DMS153 (cell line): ENCODE measurements at places on chromosomes 7 and 10.

GRCh38 chr7:14085901-14086300 lies 96.4 kb upstream of the ETV1 start:
- DNase-seq: no peak

- no peak for DNase-seq
Measured at GRCh38 chr7:90536449-90536848, 59.7 kb upstream of the CDK14 start.

DNA sequence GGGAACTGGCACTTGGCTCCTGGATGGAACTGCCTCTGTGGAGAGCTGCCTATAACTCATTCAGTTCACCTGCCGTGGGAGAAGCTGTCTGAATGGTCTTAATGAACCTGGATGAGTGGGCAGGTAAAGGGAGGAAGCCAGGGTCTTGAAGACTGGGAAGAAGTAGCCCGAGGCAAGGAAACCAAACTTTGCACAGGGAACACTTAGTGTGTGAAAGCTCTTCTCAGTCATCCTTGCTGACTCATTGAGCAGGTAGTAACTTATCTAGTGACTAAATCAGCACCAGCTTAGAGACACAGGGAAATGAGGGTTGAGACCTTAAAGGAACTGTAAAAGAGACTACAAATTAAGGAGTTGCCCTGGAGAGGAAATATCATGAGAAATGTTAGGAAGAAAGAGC lies 9.9 kb downstream of the LRRC4 start:
- DNase-seq: no peak

- DNase-seq: no peak
Measured at GRCh38 chr10:8044331-8044907, 10.1 kb upstream of the GATA3 start.

GRCh38 chr7:151607464-151607867 lies 87.8 kb upstream of the RHEB start:
- no peak for DNase-seq

GRCh38 chr7:40599836-40600235 lies 465.0 kb downstream of the SUGCT start:
- no peak for DNase-seq

GRCh38 chr7:46979439-46979838 lies 602.5 kb downstream of the TNS3 start:
- no peak for DNase-seq

GRCh38 chr7:131327049-131327625 lies 539 bp upstream of the MKLN1 start:
- DNase-seq: no peak

DNA sequence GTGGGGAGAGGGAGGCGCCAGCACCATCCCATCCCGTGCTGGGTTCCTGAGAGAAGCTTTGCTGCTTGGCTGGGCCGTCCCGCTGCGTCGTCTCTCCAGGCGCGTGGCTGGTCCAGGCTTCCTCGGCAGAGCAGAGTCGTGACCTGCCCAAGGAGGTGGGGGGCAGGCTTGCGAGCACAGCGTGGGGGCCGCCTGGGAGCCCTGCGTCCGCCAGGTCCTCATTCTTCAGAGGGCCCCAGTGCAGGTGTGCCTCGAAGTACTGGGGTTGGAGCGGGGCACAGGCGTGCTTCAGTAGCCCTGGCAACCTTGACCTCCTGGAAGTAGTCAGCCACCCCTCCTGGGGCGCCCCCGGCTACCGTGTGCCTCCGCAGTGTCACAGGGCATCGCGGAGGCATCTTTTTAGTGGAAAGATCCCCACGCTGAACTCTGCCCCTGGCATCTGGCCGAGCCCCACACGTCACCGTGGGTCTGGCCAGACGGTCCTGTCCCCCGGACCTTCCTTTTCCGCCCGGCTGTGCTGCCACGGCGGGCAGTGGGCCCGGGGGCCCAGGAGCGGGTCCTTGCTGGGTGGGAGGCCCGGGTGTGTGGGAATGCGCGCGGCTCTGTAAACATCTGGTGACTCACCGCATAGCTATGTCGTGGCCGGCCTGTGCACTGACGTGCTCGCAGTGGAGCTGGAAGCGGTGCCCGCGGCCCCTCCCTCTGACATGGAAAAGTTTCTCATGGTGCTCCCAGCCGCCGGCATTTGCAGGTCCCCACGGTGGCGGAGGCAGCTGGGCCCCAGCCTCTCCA lies 6.4 kb downstream of the MAFK start:
- no peak for DNase-seq

GRCh38 chr7:18702071-18702829 lies 206.7 kb downstream of the HDAC9 start:
- DNase-seq: no peak

DNA sequence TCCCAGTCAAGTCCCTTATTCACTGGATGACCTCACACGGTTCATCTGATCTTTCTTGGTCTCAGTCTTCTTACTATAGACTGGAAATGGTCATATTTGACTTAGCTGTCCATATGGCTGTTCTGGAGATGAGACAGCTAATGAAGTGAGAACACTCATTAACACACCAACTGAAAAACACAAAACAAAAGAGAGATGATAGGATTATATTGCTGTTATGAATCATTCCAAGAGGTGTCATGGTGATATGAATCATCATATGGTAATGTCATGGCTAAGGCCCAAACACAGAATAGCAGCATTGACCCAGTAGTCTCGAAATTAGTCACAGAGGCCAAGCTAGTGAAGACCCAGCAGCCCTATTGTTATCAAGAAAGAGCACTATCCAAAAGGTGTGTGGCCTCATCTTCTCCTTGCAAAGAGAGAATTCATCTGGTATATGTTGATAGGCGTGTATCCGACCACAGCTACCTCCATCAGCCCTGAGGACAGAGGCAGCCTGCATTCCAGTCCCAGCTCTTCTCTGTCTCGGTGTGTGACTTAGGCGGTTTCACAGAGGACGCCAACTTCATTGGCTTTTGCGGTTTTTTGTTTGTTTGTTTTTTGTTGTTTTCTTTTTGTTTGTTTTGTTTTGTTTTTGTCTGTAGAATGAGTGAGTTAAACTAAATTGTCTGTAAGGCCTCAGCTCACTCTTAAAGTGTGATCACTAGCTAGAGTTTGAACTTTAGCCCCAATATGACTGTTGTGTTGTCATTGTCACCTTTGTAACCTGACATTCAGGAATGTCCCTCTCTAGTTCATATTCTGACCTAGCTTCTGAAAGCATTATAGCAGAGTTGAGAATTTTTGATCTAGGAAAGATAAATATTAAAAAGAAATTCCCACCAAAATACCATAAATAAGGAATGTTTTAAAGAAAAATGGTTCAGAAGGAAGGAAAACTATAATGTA lies 97.4 kb upstream of the PDCD4 start:
- no peak for DNase-seq

GRCh38 chr10:133401981-133402725 lies 8.2 kb downstream of the MTG1 start:
- DNase-seq: no peak

- no peak for DNase-seq
Measured at GRCh38 chr10:104273286-104273685, 4.3 kb downstream of the GSTO2 start.

- DNase-seq: no peak
Measured at GRCh38 chr10:87636313-87636915, 23.3 kb upstream of the PAPSS2 start.

- no peak for DNase-seq
Measured at GRCh38 chr7:106108991-106109390, 3.1 kb downstream of the SYPL1 start.

DNA sequence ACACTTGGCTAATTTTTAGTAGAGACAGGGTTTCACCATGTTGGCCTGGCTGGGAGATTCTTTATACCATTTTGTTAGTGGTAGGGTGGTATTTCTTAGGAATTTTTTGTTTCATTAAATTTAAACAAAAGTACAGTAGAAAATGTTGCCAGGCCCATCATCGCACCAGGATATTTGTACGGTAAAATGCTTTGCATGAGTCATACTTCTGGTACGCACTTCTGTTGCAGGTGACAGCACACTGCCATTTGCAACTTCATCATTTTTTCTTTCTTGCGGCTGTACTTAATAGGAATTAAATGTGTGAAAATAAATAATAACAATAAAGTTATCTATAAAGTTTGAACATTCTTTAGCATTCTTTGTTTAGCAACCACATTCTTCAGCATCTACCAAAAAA lies 195.6 kb downstream of the SKAP2 start:
- no peak for DNase-seq

DNA sequence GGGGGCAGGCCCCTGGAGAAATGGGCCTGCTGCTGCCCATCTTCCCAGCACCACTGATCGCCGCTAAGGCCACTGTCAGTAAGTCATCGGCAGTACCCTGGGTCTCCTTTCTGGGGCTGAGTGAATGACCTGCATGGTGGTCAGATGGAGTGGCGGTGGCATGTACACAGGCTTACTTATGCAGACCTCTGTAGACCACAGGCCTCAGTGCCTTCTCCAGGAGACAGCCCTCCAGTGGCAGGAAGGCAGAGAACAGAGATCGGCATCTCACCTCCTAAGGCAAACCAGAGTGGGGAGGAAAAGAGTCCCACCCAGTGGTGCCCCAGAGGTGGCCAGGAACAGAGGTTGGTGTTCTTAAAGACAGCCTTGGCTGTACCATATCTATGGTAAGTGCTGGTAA lies 22.8 kb upstream of the LRRC4 start:
- no peak for DNase-seq

DNA sequence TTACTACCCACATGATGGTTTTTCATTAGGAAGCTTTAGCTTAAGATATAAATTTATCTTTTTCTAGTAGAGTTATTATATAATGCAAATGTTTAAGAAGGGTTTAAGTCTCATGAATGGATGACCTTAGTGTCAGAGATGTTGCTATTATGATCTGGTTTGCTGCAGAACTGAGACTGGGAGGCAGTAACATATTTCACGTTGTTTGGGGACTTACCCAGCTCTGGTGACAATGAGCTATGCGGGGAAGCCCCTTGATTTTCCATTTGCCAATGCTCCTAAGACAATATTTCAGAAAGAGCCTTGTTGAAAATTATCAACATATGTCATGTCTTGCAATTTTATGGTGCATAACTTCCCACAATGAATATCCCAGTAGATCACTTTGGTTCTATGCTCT lies 754.6 kb downstream of the REEP3 start:
- DNase-seq: no peak

- no peak for DNase-seq
Measured at GRCh38 chr7:142869434-142869833, 14.6 kb downstream of the EPHB6 start.

DNA sequence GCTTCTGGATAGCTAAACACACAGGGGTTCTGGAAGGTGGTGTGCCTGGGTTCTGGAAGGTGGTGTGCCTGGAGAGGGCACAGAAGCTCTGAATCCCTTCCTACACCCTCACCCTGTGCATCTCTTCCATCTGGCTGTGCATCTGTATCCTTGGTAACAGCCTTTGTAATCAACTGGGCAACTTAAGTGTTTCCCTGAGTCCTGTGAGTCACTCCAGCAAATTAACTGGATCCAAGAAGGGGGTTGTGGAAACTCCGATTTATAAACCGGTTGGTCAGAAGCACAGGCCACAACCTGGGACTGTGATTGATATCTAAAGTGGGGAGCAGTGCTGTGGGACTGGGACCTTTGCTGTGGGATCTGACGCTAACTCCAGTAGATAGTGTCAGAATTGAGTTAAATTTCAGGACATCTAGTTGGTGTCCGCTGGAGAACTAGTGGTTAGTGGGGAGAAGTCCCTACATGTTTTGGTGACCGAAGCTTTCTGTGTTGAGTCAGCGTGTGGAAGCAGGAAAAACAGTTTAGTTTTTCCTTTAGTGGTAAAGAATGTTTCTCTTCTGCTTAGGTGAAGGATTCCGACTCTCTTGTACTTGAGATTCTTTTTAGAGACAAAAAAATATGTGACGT lies 228.1 kb downstream of the BMPER start:
- DNase-seq: no peak

GRCh38 chr7:76071316-76072242 lies 23.7 kb downstream of the MDH2 start:
- no peak for DNase-seq

DNA sequence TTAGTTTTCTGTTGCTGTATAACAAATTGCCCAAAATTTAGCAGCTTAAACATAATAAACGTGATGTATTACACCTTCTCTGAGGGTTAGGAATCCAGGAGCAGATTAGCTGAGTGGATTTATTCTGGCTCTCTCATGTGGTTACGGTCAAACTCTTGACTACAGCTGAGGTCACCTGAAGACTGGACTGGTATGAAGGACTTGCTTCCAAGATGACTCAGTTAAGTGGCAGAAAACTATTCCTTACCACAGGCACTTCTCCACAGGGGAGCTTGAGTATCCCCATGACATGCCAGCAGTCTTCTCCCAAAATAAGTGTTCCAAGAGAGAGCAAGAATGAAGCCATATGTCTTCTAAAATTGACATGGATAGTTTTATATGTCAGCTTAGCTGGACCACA lies 957.2 kb upstream of the GHITM start:
- no peak for DNase-seq

DNA sequence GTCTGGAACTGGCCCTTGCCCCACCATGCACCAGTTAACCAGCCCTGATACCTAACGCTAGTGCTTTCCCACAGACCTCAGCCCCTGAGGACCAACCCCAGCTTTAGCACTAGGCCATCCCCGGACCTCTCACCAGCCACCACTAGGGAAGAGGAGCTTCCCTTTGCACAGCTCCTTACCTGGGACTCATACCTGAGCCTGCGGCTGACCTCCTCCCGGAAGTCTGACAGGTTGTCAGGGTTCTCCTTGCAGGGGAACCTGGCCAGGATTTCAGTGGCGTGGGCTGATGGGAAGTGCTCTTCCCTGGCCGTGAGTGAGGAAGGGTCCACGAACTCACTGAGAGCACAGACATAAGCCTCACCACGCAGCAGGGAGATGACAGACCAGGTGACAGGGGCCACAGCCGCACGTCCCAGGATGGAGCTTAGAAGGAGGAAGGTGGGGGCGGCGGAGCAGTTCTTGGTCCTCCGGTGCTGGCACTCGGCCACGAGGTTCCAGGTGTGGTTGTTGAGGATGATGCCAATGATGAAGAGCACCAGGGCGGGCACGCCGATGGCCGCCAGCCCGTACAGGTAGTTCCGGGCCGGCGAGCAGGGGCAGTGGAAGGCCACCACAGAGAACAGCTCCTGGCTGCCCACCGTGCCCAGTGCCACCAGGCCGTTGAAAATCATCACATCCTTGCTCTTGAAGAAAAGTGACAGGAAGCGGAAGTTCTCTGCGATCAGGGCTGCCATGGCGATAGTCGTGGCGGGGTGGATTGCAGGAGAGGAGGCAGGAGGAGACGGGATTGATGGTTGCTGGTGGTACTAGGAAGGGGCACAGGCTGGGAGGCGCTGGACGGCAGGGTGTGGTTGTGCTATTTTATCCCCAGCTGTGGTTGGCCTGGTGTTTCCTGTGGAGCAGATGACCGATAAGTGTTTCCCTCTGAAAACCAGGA lies 2.7 kb downstream of the CALHM2 start:
- no peak for DNase-seq
